M059J (cell line): ENCODE measurements at places on chromosomes 4 and X. TPM values are rescaled to one million over a fixed set of nuclear protein-coding genes. Genes with fewer than 3 reads are reported as not detected.

The TCEAL6 gene
- total RNA-seq = not detected in 2 replicates

The DDX53 gene
- 0.81 and 1.6 TPM in 2 replicates for total RNA-seq

The SASH3 gene
- not detected in 2 replicates for total RNA-seq

The PASD1 gene
- 0.12 and 0.27 TPM in 2 replicates for total RNA-seq

The PABPC1L2B gene
- not detected in 2 replicates for total RNA-seq

The CLCN4 gene
- total RNA-seq = 1.7 and 3.0 TPM in 2 replicates

The STBD1 gene
- 4.0 and 6.2 TPM in 2 replicates for total RNA-seq

The WDR45 gene
- total RNA-seq = 39.5 and 45.2 TPM in 2 replicates

The MTMR8 gene
- total RNA-seq = not detected in 2 replicates

The NXF2 gene
- 0.42 TPM in 1 of 2 replicates, not detected in the other for total RNA-seq

The HDX gene
- 4.3 and 6.3 TPM in 2 replicates for total RNA-seq

The DCAF8L2 gene
- 0.17 and 2.1 TPM in 2 replicates for total RNA-seq

The RTL3 gene
- 2.1 and 3.0 TPM in 2 replicates for total RNA-seq

The KDR gene
- total RNA-seq = 0.27 and 0.42 TPM in 2 replicates

The MAGEH1 gene
- 38.3 and 45.3 TPM in 2 replicates for total RNA-seq

DNA sequence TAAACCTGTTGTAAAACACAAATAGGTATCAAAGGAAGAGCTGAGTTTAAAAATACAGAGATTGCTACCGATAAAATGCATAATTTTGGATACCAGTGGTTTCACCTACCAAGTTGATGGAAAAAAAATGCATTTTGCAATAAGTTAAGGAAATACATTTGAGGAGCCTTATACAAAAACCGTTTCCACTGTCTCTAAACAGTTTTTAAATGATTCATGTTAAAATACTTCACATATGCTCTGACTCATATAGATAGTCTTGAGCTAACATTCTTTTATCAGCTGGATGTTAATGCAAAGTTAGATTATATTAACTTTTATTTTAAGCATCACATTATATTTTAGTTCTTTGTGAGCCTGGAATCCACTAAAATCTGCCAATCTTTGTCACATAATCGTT is 50.6 kb upstream of the ANKRD17 start:
- no peak for DNase-seq

- DNase-seq = no peak
Observed at GRCh38 chr4:14084598-14084997, 457.1 kb upstream of the BOD1L1 start.

DNA sequence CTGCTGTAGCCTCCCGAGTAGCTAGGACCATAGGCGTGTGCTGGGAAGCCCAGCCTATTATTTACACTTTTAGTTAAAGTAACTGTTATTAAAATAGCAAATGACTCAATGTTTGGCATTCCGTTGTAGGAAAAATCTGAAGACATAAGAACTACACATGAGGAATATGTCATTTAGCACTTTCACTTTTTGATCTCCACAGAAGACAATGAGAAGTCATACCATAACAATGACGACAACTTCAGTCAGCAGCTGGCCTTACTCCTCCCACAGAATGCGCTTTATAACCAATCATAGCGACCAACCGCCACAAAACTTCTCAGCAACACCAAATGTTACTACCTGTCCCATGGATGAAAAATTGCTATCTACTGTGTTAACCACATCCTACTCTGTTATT is 6.7 kb downstream of the GPR34 start:
- DNase-seq = peak; percentile 3

- no peak for DNase-seq
Observed at GRCh38 chr4:77595364-77595973, 10.2 kb upstream of the CXCL13 start.

DNA sequence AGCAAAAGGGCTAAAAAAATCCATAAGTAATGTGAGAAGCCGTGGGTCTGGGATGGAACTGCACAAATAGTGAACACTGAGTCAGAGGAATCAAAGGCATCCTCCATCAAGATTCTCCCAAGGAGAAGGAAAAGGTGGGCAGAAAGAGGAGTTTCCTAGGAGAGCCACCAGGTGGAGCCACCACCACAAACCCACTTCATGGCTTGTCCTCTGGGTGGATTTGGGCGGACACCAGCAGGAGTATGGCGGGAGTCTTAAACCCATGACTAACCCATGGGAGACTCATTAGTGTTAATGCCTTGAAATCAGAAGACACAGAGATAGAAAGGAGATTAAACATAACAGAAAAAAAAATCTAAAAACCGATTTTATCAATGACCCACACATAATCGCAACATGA is 147.7 kb downstream of the SH3KBP1 start:
- DNase-seq = peak; percentile 81

- DNase-seq = peak; percentile 31
Observed at GRCh38 chrX:18698737-18699650, 8.5 kb upstream of the PPEF1 start.

GRCh38 chr4:7134737-7135388 is 57.5 kb upstream of the SORCS2 start:
- peak; percentile 59 for DNase-seq

GRCh38 chrX:100379388-100379986 is 30.6 kb downstream of the PCDH19 start:
- DNase-seq = peak; percentile 36

GRCh38 chr4:25658357-25658771 is 2.7 kb downstream of the SLC34A2 start:
- no peak for DNase-seq

DNA sequence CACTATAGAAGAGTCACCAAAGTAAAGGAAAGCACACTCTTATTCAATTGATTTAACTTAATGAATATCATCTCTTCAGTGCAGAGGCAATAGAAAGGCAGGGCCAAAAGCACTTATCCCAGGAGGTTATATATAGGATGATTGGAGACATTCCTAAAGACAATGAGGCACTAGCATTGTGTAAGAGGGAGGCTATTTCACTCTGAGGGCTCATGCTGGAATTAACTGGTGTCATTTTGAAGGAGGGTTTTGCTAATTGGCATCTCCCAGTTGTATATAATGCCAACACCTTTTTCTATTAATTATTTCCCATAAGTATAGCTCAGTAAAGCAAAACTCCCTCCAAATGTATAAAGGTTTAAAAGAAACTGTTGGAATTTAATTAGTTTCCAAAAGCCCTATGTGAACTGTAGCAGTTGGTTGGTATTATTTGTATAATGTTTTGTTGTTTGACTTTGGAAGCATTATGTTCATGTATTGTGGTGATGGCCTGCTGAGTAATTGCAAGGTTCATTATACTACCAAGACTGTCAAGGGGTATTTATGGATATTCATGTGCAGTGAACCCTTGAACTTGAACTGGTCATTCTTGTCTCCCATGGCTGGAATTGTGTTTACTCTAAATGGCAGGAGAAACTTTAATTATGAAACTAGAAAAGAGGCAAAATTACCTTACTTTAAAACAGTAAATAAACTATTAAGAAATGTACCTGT is 270.3 kb downstream of the BMPR1B start:
- no peak for DNase-seq

DNA sequence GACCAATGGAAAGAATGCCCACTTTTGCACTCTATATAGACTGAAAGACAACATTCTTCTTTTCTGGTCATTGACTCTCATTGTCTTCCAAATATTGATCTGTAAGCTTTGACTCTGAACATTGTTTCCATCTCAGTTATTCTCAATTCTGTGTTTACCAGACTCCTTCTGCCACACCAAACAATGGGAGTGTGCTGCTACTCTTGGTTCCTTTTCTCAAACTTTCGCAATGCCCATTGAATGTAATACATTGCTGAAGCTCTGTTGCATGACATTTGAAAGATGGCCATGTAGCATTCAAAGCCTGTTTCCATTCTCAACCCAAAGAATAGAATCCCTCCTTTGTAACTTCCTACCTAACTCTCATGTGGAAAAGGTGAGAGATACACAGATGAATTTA is 136.2 kb downstream of the BTC start:
- DNase-seq = no peak

DNA sequence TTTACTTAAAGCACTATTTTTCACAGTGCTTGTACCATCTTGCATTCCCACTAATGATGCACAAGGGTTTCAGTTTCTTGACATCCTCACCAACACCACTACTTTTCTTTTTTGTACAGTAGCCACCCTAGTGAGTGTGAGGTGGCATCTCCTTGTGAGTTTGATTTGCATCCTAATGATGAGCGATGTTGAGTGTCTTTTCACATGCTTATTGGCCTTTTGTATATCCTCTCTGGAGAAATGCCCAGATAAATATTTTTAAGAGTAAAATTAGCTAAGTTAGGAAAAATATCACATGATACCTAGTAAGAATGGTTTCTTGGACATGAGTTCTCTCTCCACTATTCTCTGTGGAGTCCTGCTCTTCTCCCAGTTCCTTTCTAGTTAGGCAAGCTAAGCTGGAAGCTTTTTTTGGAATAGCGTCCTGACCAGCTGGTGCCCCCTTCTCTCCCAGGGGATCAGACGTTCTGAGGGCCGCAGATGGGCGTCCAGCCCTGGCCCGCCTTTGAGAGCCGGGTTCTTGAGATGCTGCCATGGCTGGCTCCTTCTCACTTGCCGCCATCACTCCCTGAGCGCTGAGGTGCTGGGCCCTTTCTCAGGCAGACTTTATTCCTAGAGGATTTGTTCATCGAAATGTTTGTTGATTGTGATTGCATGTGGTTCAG is 132.1 kb downstream of the ARHGAP10 start:
- no peak for DNase-seq

DNA sequence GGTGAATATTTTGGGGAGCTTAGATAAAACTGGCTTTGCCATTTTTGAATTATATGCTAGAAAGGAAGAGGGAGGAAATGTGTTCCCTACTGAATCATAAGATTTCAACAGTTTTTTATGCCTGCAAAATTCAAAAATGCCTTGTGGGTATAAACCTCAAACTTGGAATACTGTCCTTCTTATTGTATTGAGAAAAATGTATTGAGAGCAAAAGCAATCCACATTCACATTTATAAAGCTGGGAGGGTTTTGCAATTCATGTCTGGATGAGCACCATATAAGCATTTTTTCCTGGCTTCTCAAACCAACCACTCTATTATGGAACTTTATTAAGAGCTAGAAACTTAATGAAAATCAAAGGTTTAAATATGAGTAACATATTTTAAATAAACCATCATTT is 289.8 kb downstream of the PCDH7 start:
- DNase-seq = no peak

- no peak for DNase-seq
Observed at GRCh38 chr4:7058792-7059191, 9.1 kb downstream of the GRPEL1 start.

DNA sequence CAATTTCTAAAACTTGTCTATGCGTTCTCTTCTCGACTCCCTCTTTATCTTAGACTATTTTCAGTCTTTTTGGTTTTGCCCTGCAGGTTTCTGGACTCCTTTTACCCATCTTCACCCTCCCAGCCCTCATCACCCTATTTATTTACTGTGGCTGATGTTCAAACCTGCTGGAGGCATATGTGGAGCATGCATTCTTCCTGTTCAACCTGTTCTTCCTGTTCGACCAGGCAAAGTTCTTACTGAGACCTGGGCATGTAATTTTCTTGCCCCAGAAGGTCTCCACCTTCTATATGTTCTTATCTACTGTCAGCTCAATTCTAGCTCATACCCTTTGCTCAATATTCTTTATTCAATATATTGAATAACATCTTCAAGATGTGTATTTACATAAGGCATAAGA is 69.4 kb upstream of the AGA start:
- no peak for DNase-seq

GRCh38 chrX:123625952-123626351 is 106.9 kb downstream of the THOC2 start:
- no peak for DNase-seq

- DNase-seq = peak; percentile 28
Observed at GRCh38 chrX:74514384-74514783, 93.1 kb downstream of the SLC16A2 start.

DNA sequence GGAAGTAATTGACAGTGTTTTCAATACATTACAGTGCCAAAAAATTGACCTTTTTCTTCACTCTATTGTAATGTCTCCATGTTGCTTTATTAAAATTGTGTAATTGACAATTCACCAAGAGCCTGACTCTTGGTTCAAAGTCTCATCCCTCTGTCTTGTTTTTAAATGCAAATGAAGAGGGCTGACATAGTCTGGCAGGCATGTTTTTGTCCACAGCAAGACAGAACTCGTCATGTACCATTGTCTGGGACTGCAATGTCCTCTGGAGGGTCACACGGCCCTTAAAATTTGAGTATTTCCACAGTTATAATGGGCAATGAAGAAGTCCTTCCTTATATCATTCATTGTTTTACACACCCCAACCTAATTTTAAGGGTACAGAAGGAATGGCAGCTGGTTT is 38.0 kb upstream of the FBXW7 start:
- no peak for DNase-seq

GRCh38 chr4:152856960-152857359 is 77.2 kb downstream of the ARFIP1 start:
- no peak for DNase-seq

DNA sequence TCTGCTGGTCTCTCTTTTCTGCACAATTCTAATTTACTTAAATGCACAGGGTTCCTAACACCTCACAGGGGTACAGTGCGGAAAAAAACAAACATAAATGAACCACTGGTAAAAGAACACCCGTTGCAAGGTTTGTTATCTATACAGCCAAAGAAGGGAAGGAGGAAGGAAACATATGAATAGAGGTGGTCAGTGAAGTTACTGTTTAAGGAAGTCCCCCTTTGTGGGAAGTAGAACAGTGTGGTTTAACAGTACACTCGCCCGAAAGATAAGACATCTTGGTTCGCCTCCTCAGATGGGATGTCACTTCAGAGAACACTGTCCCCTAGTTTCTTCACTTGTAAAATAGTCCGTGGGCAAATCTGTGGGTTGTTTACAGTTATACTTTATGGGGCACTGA is 57.5 kb downstream of the TEC start:
- DNase-seq = no peak

DNA sequence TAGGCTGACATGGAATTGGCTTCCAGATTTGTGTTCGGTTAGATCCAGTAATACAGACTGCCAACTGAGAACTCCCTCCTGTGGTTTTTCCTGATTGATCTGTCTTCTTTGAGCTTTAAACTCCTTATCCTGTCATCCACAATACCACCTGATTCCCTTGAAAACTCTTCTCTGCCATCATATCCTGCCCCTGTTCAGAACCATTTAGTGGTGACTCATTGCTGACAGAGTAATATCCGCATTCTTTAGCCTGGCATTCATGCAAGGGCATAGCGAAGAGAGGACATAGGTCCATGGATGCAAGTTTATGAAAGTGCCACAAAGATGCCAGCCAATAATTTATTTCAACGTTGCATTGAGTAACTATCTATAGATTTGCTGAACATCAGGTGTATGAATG is 76.6 kb downstream of the ITIH6 start:
- peak; percentile 77 for DNase-seq
